ENCODE measurements at places on chromosomes 3 and 15. TPM values are rescaled to one million over a fixed set of nuclear protein-coding genes. Genes with fewer than 3 reads are reported as not detected.

DNA sequence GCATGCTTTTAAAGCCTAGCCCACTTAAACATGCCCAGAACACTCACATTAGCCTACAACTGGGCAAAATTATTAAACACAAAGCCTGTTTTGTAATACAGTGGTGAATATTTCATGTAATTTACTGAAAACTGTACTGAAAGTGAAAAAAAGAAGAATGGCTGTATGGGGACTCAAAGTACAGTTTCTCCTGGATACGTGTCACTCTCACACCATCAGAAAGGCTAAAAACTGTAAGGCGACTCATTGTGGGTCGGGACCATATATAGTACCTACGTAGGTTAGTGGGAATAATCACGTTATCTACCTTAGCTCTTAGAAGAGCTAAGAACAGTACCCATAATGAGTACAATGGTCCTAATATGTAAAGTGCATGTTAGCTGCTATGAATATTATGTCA is 80.2 kb upstream of the SPATA12 start:
- DNase-seq = peak; percentile 10

DNA sequence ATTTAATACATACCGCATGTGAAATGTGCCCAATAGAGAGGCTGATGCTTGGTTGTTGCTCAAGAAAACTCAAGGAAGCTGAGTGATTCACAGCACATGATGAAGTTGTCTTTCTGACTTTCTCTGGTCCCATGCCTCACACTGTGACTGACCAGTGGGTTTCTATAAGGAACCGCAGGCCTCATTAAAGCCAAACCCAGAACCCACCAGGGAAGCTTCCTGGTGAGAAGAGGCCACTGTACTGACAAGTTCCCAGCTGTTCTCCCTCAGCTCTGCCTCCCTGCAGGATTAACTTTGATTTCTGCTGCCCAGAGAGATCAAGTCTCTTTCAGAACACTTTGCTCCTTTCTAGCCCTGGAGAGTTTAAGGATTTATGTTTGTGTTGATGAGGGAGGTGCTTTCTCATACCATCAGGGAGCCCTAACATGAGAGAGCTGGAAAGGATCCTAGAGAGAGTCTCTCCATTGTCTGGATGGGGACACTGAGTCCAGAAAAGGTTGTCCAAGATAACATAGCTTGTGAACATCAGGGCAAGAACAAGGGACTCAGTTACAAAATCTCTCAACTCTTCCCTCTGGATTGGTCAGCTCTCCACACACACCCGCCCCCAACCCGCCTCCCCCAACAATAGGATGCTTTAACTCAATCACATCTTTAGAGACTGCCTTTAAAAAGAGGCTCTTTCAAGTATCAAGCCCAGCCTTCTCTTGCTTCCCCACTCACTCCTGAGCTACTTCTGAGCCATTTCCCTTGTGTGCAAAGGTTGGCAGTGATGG is 303.2 kb upstream of the TLE3 start:
- DNase-seq = peak; percentile 31

DNA sequence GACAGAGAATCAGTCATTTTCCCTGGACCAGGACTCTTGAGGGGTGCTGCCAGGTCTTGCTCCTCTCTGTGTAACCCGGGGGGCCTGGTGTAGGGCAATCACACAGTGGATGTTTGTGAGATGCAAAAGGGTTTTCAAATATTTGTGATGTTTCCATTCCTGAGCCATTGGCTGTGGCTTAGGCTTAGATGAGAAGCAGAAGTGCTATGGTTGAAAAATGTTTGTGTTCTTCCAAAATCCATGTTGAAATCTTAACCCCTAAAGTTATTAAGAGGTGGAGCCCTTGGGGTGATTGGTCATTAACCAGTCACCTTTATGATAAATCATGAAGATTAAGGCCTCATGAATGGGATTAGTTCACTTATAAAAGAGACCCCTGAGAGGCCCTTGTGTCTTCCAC is 36.5 kb downstream of the CORO2B start:
- DNase-seq = no peak

ATP10A gene
- total RNA-seq = 3.5 TPM

SLC12A1 gene
- not detected for total RNA-seq

ALCAM gene
- total RNA-seq = 21.2 TPM

PIERCE2 gene
- total RNA-seq = 2.5 TPM

GRCh38 chr15:84050076-84050475 is 185.5 kb upstream of the GOLGA6L4 start:
- no peak for DNase-seq

DNA sequence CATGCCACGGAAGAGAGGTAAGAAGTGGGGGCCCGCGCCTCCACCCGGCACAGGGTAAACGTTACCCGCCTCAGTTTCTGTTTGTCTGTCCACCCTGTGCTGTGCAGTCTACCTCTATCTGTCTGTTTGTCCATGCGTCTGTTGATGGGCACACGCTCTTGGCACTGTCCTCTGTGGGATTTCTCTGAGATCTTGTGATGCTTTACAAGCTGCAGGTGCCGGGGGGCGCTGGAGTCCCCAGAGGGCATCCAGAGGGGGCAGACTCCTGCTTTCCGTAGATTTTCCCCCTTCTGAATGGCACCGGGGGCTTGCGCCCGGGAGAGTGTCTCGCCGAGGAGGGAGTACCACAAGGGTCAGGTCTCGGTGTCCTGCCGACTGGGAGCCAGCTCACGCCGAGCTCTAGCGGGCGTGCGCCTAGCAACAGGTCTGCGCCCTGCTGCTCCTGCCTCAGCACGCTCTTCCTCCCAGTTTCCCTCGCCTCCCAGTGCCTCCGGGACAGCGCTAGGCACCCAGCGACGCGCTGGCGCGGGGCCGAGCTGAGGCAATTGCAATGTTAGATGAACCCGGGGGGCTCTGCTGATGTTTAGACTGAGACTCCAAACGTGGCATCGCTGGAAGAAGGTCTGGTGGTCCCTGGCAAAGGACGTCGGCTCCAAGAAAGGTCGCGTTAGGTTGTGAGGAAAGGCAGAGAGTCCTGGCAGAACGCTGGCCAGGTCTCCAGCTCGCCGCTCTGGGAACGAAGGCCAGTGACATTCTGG is 667 bp downstream of the CEMIP start:
- DNase-seq = no peak

ILDR1 gene
- 2.8 TPM for total RNA-seq

DNA sequence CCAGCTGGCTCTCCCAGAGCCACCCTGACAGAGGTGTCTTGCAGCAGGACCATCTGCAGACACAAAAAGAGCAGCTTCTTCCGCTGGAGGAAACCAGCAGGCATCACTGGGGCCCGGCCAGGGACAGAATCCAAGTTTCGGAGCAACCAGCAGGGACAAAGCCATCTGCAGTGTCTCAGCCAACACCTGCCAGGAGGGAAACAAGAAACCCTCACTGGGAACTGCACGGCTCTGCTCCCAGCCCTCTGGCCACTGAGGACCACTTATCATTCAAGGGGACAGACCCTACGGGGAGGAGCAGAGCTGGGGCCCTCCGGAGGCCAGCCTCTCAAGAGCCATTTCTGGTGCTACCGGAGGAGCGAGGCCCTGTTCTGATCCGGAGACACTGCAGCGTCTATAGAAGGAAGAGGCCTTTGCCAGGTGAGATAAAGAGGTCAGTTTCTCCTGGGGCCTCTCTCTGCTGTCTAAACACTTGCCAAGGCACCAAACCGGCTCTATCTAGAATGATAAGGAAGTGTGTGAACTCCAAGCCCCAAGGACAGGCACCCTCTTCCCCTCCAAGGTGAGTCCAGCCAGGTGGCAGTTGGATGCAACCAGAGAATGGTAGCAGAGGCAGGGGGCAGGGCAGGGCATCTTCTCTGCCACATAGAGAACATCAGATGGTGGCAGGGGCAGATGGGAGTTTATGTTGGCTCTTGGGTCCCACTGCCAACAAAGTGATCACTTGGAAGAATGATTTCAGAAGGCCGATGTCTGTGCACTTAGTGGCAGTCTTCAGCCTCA is 89.0 kb downstream of the CHSY1 start:
- no peak for DNase-seq

- DNase-seq = no peak
Observed at GRCh38 chr3:52798978-52799476, 4.4 kb downstream of the ITIH3 start.

- DNase-seq = peak; percentile 82
Observed at GRCh38 chr15:31457631-31458526, 131.2 kb downstream of the KLF13 start.

EPB42 gene
- total RNA-seq = not detected

DNA sequence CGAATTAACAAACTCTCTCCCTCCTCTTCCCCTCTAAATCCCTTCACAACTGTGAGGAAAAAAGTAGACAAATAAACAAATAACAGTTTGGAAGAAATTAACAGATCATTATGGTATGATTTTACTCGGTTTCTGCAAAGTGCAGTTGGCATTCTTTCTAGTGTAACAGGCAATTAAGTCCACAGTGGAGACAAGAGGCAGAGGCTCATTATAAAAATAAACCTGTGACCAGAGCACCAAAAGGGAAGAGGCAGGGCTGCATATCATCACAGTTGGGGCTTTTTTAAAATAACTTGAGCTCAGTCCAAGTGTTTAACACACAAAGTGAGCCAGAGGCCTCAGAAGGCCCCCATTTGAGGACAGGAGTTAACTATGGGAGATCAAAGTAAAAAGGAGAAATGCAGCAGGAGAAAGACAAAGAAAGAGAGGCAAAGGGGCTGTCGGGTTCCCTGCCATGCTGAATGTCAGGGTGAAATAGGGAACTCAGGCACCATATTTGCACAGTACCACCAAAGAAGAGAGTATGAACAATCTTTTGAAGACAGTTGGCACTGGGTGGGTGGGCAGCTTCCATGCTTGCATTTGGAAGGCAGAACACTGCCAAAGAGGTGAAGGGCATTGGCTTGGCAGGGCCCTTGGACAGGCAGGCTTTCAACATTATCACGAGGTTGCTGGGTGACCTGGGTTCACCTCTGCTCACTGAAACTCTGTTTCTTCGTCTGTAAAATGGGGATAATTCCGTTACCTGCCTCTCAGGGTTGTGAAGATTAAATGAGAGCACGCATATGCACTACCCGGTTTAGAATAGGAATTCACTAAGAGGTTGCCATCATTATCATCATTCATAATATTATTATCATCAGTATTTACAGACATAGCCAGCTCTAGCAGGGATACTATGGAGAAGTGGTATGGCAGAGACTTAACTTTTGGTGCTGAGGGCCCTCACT is 134.5 kb downstream of the MEX3B start:
- DNase-seq = no peak

DNA sequence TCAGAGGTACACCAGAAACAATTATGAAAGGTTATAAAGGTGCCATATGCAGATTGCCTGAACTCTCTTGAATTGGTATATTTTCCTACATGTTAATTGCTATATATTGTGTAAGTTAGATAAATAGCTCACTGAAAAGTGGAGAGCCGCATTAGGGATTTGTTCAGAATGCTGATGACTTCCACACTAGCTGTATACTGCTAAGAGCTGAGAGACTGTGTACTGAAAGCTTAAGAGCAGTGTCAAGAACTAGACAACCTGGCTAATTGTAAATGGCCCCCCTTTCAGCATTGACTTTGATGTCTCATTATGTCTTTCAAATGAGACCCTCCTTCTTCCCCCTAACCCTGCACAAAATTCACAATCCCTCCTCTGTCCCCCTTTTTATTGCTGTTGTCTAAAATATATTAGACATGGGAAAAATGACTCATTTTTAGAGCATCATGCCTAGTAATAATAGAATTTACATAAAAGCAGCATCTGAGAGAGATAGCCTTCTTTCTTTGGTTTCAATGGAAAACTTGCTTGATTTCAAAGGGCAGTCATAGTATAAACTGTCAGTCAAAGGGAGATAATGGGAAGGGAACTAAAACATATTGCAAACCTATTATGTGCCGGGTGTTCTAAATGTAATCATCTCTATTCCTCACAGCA is 34.7 kb upstream of the GREM1 start:
- DNase-seq = no peak

GOLGA8Q gene
- 0.13 TPM for total RNA-seq

SERINC4 gene
- not detected for total RNA-seq

DNA sequence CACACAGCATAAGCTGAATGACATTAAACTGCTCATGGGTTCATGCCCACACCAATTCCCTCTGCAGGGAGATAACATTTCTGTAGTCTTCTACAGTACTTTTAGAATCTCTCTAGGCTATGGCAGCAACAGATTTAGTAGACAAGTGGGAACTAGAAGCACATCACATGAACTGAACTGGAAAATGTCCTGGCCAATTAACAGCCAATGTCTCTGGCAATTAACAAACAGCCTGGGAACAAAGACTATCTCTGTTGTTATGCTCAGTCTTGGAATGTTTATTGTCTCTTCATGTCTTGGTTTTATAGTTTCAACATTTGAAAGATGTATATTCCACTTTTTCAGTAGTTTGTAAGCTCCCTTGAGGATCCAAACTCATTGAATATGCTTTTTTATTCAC is 523.2 kb upstream of the NAALADL2 start:
- DNase-seq = no peak

Measured in lower leg skin (tissue), 4 donors.